ENCODE measurements at places on chromosomes 3 and 15. TPM values are rescaled to one million over a fixed set of nuclear protein-coding genes. Genes with fewer than 3 reads are reported as not detected.
A peak's percentile ranks its signal among the peaks of the same experiment; 100 is the strongest.

DNA sequence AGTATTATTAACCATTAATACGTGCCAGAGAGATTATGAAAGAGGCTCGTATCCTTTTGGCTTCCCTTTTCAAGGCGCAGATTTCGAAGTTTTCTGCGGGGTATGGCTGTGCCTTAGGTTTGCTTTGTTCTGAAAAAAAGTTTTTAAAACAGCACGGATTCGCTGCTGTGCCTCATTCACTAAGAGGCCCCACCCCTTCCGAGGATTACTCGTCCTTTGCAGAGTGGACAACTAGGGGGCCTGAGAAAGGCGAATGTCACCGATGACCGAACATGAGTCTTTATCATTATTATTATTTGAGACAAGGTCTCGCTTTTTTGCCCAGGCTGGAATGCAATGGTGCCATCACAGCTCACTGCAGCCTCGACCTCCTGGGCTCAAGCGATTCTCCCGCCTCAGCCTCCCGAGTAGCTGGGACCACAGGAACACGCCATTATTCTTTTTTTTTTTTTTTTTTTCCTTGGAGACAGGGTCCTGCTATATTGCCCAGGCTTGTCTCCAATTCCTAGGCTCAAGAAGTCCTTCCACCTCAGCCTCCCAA lies 684 bp upstream of the RPS27L start:
- peak; percentile 83 for DNase-seq

DNA sequence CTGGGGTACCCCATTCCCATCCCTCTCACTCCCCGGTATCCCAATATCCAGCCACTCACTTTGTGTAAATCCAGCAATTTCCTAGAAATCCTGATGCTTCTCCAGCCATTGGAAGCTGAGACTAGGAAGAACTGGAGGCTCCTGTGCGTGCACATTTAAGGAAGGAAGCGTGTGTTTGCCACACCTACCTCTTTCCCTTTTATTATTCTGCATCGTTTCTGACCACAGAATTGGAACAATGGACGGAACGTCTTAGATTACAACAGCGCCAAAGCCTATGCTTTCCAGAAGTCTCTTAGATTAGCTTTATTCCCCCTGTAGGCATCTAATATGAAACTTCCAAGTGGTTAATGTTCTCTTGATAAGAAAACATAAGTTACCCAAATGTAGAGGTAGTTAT lies 234.8 kb upstream of the TRIM42 start:
- DNase-seq, result no peak

A4GNT gene
- not detected for total RNA-seq

DUOX1 gene
- total RNA-seq, result not detected

GRCh38 chr3:127565711-127566110 lies 24.8 kb downstream of the TPRA1 start:
- no peak for DNase-seq

GRCh38 chr3:141920701-141921100 lies 44.3 kb downstream of the ATP1B3 start:
- no peak for DNase-seq

DNA sequence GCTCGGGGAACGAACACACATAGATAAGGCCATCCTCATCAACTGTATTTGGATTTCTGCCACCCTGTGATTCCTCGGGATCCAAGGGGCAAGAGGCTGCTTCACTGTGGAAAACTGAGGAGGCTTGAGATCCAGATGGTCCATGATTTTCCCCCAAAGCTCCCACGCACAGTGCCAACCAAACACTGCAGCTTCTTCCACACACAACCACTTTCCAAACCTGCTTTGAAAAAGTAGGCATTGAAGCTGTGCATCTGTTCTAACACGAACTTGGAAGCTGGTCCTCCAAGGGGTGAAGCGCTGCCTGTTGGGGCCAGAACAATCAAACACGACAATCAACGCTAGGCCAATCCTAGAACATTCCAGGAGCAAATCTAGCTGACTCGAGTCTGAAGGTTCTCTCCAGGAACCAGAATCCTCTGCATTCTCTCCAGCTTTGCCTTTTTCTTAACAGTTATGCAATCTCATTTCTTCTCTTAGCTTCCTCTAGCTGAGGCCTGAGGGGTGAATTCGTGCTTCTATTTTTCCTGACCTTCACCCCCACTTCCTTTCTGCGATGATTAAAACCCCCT lies 104.4 kb downstream of the LRRK1 start:
- no peak for DNase-seq

DNA sequence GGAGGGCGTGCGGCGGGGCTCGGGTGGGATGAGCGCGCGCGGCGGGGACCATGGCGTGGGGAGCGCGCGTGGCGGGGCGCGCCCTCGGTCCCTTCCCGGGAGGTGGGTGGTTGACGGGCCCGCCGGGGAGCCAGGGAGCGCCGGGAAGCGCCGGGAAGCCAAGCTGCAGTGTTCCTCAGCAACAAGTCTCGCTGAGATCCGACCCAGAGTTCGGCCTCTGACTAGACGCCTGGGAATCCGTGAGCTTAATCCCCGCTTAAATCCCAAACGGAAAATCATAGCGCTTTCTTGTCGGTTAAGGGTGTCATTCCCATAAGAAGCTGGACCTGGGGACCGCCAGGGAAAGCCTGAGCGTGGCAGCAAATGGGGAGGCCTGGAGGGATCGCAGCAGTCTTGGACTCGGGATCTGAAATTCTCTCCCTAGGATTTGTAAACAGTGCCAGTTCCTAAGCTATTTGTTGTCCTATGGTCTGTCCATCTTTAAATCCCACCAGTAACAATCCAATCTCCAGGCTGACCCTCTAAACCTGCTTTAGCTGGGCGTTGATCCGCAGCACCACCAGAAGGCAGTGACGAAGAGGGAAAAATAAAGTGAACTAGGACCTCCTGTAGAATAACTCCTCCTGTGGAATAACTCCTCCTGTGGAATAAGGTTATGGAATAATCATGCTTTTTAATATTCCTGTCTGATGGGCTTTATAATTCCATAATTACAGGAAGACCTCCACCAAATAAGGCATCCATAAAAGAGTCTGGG lies 570 bp upstream of the NEDD4 start:
- peak; percentile 67 for DNase-seq

GRCh38 chr3:194577986-194578905 lies 55.0 kb downstream of the TMEM44 start:
- peak; percentile 79 for DNase-seq

SCG3 gene
- not detected for total RNA-seq

DNA sequence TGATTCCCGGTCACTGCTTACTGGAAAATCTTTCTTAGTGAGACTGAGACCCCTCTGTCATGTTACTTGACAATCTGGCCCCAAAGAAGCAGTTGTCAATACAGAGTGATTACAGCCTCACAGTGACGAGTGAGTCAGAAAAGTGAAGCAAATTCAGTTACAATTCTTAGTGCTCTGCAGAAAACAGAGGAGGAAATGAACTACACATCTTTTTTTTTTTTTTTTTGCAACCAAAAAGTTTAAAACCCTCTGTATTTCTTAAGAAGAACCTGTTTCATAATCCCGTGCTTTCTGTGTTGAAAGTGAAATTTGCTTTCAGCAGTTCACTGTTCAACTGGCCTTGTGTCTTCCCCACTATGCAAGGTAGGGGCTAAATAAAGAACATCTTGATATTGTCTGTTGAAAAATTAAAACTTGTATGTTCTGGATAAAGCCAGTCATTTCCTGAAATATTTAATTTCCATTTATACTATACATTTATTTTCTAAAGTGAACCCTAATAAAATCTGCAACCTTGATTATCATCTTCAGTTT lies 1.9 kb downstream of the AQP9 start:
- DNase-seq, result no peak

DNA sequence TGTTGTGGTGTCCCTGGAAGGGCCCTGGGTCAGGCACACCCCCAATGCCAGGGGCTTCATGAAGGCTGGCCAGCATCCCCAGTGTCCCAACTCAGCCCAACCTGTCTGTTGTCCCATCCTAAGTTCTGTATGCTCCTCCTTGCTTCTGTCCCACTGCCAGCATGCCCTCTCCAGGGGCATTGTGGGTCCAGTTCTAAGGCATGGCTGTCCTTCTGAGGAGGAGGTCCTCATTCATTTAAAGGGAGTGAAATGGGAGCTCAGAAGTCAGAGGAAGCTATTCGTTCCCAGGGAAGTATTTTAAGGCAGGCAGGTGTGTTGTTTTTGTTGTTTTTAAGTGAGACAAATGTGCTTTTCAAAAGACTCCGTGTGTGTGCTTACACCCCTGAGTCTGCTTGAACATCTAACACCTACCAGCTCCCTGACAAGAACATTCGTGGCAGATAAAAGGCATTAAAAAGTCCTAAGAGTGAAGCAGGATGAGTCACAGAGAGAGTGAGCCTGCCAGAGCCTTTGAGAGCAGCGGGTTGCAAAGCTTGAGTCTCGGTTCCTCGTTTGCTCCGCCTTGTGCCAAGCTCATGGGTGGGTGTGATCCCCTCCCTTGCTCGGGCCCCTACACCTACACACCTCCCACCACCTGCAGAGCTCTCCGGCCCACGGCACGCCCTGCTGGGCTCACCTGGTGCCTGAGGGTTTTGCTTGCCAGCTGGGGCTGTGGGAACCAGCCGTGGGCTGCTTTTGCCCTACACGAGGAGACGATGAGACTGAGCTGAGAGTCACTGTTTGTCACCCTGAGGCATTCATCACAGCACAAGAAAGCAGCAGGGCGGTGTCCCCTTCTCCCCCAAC lies 183.4 kb upstream of the TOPAZ1 start:
- DNase-seq, result no peak

DNA sequence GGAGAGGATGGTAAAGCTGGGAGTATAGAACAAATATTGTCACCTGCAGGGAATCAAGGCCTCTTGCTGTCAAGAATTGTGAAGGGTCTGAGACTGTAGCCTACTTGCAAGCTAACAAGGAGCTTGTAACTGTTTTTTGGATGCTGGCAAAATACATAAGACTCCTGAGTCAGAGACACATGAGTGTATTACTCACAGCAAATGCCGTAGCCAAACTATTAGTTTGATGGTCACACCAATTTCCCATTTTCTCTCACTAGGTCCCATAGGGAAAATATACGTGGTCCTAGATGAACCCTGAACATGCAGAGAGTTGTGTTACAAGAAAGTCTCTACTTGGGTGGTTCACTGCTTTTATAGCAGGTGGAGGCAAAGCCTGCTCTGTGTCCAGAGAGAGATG lies 44.7 kb upstream of the LIPC start:
- no peak for DNase-seq

GRCh38 chr3:5301651-5302297 lies 114.3 kb downstream of the EDEM1 start:
- no peak for DNase-seq

DNA sequence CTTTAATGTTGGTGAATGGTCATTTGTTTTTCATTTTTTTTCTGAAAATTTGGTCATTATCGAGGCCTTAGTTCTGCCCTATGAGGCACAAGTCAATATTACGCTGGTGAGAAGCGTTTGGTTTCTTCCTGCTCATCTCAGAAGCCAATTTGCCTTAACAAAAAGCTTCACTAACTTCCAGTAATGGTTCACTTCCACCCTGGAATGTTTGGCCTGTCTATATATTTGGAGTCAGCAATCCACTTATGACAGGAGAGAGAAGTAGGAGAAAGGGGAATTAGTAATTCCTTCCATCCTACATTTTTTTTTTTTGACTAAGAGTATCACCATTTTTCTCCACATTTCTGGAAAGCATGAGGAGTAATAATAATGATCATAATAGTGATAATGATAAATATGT lies 124.4 kb downstream of the DIPK2A start:
- no peak for DNase-seq

TRIM71 gene
- under 0.01 TPM for total RNA-seq

DNA sequence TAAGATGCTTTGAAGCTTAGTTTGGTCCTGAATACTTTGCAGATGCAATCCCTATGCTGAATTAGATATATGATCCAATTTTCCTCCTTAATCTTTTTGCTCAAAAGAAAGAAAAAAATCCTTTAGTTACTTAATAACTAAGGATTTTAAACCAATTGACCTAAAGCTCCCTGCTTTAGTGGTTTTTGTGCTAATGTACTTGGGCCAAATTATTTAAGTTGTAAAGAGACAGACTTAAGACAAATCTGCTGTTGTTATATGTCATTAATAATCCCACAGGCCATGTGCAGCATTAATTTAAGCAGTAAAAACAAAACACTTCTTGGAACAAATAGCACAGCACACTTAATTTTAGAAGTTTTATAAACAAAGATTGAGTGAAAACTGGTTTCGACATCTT lies 776.1 kb upstream of the SEMA6D start:
- no peak for DNase-seq

DNA sequence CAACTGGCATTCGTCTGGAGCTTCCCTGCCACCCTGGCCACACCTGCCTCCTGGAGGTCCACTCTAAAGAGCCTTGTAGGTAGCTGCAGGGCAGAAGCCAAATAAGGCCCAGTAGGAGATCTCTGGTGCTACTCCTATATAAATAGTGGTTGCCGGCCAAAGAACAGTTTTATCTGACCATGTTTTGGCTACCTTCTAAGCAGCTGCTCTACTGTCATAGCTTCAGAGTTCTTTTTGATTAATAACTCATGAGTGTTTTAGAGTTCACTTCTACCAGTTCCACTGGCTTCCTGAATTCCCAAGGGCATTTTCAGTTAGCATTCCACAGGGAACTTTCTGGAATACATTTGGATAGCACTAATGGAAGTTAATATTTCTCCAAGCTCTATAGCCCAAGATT lies 154.6 kb downstream of the B3GALNT1 start:
- DNase-seq, result no peak

DNA sequence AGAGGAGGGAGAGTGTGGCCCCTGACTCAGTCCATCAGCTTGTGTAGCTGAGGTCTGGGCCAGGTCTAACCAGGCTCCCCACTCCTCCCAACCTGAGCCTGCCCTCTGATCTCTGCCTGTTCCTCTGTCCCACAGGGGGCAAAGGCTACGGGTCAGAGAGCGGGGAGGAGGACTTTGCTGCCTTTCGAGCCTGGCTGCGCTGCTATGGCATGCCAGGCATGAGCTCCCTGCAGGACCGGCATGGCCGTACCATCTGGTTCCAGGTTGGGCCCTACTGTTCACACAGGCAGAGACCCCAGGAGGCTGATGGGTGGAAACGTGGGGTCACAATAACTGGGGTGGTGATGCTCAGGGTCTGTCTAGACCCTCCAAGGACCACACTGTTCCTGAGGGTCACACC lies 6.8 kb downstream of the NEIL1 start:
- DNase-seq, result no peak

ALDH1A3 gene
- total RNA-seq, result 1.9 TPM

PAK6 gene
- 0.09 TPM for total RNA-seq

RFTN1 gene
- total RNA-seq, result 54.3 TPM
